ENCODE measurements at places on chromosomes 5 and 9.

DNA sequence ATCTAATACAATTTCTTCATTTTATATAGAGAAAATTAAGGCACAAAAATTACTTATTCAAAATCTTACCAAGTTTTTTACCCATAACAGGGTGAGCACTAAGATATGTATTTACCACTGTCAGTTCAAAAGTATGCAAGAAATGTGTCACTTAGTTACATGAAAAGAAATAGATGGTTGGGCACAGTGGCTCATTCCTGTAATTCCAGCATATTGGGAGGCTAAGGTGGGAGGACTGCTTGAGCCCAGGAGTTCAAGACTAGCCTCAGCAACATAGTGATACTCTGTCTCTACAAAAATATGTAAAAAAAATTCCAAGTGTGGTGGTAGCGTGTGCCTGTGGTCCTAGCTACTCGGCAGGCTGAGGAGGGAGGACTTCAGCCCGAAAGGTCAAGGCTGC, 19.4 kb downstream of the YIPF5 start:
- no peak for DNase-seq

DNA sequence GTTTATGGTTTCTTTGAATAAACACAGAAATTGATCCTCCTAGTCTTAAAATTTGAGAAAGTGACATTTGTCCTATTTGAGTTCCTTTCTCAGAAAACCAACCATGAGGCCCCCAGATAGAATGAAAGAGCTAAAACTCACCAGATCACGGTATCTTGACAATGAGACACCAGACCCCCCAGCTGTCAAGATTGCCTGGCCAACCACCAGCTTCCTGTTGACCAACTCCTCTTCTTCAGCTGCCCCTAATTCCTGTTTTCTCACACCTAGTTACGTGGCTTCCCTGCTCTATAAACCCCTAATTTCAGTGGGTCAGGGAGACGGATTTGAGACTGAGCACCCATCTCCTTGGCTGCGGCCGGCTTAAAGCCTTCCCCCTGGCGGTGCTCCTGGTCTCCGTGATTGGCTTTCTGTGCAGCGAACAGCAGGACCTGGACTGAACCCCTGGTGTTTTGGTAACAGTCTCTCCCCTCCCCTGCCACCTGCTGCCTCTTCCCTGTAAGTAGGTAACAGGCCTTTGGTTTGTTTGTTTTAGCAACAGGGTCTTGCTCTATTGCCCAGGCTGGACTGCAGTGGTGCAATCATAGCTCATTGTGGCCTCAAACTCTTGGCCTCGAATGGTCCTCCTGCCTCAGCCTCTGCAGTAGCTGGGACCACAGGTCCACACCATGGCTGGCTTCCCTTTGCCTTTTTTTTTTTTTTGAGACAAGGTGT, 4.8 kb upstream of the ENTPD2 start:
- DNase-seq = no peak

GRCh38 chr9:88993871-88994460, 2.7 kb downstream of the S1PR3 start:
- no peak for DNase-seq

DNA sequence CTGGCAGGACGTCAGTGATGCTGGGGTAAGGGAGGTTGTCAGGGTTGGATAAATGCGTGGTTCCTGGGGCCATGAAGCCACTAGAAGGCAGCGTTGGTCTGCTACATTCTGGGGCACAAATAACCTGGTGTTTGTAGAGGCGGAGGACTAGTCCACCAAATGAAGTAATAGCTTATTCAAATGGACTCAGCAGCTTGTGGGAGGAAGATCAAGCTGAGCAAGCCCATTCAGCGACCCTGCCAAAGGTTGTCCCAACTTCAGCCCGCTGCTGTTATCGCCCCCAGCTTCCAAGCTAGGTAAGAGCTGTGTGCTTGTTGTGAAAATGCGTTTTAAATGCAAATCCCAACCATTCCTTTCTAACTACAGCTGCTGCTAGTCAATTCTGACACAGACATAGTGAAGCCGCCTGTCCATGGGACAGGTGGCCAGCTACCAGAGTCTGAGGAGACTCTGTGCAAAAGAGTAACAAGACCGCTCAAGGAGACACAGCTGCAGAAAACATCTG, 7.6 kb upstream of the FAM240B start:
- DNase-seq = no peak

- no peak for DNase-seq
Observed at GRCh38 chr9:86670536-86670935, 276.8 kb downstream of the GAS1 start.

DNA sequence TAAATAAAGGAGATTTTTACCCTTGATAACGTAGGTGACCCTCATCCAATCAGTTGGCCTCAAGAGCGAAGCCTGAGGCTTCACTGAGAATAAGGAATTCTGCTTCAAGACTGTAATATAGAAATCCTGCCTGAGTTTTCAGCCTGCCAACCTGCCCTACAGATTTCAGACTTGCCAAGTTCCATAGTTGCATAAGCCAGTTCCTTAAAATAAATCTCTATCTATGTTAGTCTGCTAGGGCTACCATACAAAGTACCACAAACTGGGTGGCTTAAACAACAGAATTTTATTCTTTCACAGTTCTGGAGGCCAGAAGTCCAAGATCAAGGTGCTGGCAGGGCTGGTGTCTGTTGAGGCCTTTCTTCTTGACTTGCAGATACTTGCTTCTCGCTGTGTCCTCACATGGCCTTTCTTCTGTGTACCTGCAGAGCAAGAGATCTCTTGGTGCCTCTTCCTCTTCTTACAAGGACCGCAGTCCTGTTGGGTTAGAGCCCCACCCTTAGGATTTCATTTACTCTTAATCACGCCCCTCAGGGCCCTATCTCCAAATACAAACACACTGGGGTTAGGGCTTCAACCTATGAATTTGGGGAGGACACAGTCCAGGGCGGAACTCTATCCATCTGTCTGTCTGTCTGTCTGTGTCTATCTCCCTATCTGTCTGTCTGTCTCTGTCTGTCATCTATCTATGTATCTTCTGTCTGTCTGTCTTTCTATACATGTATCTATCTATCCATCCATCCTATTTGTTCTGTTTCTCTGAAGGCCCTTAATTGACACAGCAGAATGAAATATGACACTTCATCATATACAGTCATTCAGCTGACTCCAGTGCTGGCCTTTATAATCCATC, 17.0 kb upstream of the CMBL start:
- no peak for DNase-seq

DNA sequence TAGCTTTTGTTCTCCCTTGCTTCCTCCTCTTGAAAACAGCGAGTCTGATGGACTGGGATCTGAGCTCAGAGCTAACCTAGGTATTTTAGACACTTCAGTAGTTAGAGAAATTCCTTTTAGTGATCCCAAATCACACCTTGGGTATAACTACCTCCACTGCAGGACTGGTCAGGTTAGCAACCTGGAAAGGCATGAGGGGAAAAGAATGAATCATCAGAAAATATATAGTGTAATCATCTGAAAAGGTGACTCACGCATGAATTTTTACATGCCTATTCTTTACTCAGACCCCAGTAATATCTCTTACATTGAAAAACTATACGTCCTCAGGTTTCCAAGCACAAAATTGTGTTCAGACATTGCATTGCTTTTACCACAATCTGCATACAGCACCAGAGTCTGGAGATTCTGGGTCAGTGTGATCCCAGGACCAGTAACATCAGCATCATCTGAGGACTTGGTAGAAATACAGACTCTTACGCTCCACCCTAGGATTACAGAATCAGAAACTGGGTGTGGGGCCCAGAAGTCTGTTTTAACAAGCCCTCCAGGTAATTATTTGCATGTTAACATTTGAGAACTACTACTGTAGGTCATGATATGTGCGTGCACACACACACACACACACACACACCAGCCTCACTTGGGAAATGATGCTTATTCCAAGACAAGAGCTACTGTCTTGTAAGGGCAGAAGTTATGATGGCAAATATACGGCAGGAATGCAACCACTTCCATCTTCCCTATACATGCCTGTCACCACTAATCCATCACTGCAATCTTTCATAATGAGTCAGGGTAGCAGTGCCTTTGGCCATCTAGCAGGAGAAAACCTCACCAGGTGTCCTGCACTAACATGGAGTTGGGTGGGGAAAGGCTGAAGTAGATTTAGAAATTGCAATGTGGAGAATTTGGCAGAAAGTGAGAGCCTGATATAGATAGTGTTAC, 271.6 kb upstream of the MAP3K1 start:
- no peak for DNase-seq

DNA sequence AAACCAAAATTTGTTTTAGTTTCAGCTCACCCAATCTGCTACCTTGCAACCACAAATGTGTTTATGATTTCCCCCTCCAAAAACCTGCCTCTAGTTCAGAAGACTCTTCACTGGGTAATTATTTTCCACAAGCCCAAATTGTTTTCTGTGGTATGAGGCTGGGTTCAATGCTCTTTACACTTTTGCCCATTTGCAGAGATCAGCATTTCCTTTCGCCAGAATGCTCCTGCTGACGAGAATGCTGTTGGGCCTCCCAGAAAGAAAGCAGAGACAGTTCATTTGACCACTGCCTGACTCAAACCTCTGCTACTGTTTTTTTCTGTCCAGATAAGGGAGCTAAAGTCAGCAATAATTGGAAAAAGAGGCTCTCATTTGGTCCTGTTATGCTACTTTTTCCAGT, 427.3 kb downstream of the PDE4D start:
- DNase-seq = no peak

GRCh38 chr5:154086146-154086545, 47.4 kb downstream of the MFAP3 start:
- DNase-seq = no peak

- DNase-seq = no peak
Observed at GRCh38 chr5:58849921-58850667, 267.2 kb downstream of the RAB3C start.

GRCh38 chr9:127758843-127759242, 19.6 kb downstream of the SH2D3C start:
- DNase-seq = no peak

All from activated T-cell treated with anti-CD3 and anti-CD28 coated beads, Interleukin-2, amount 50 U/mL, for 24 hours (primary cell).